Keratinocyte (primary cell): ENCODE measurements at places on chromosomes 11 and 22. TPM values are rescaled to one million over a fixed set of nuclear protein-coding genes. Genes with fewer than 3 reads are reported as not detected.

SNX32 gene
- 0.12 to 0.44 TPM (median 0.15 TPM) in 3 replicates for polyA plus RNA-seq

TNNI2 gene
- 7.5 to 10.7 TPM (median 9.4 TPM) in 3 replicates for polyA plus RNA-seq

MS4A1 gene
- polyA plus RNA-seq, result 0.06 to 0.82 TPM (median 0.07 TPM) in 3 replicates

NUCB2 gene
- polyA plus RNA-seq, result 23.2 to 44.2 TPM (median 39.0 TPM) in 3 replicates

SLC17A6 gene
- not detected in 3 replicates for polyA plus RNA-seq

NFAM1 gene
- polyA plus RNA-seq, result 0.05 TPM in 1 of 3 replicates, not detected in the others

PTS gene
- 37.8 to 72.5 TPM (median 43.7 TPM) in 3 replicates for polyA plus RNA-seq

NKAPD1 gene
- polyA plus RNA-seq, result 13.1 to 23.3 TPM (median 18.9 TPM) in 3 replicates

CBX7 gene
- polyA plus RNA-seq, result 1.2 to 1.6 TPM (median 1.3 TPM) in 3 replicates

MYO18B gene
- polyA plus RNA-seq, result not detected in 3 replicates

CCDC73 gene
- not detected in 3 replicates for polyA plus RNA-seq

OR52N4 gene
- 0.23 TPM in 1 of 3 replicates, not detected in the others for polyA plus RNA-seq

KRTAP5-8 gene
- polyA plus RNA-seq, result not detected in 3 replicates

CDCA5 gene
- polyA plus RNA-seq, result 1.9 to 10.4 TPM (median 8.0 TPM) in 3 replicates

RHOD gene
- 113 to 235 TPM (median 119 TPM) in 3 replicates for polyA plus RNA-seq

HDAC10 gene
- 4.7 to 12.4 TPM (median 8.2 TPM) in 3 replicates for polyA plus RNA-seq

SLC6A5 gene
- not detected in 3 replicates for polyA plus RNA-seq

MAPK8IP2 gene
- polyA plus RNA-seq, result 0.29 to 1.0 TPM (median 0.31 TPM) in 3 replicates

SLC5A12 gene
- not detected in 3 replicates for polyA plus RNA-seq

JOSD1 gene
- polyA plus RNA-seq, result 23.8 to 40.7 TPM (median 32.6 TPM) in 3 replicates

KCNA4 gene
- not detected in 3 replicates for polyA plus RNA-seq

APLNR gene
- polyA plus RNA-seq, result 0.03 TPM in 1 of 3 replicates, not detected in the others

PTPRCAP gene
- 0.10 TPM in 1 of 3 replicates, not detected in the others for polyA plus RNA-seq

KRTAP5-2 gene
- not detected in 3 replicates for polyA plus RNA-seq

OR2D3 gene
- polyA plus RNA-seq, result not detected in 3 replicates

UNC93B1 gene
- polyA plus RNA-seq, result 15.4 to 17.5 TPM (median 16.5 TPM) in 3 replicates

SELENOM gene
- 9.1 to 27.7 TPM (median 16.3 TPM) in 3 replicates for polyA plus RNA-seq

OSBPL5 gene
- polyA plus RNA-seq, result 3.0 to 4.7 TPM (median 4.4 TPM) in 3 replicates

NCAM1 gene
- polyA plus RNA-seq, result 0.02 to 0.04 TPM (median 0.03 TPM) in 3 replicates

DDI1 gene
- not detected in 3 replicates for polyA plus RNA-seq

DDIAS gene
- 2.2 to 8.7 TPM (median 8.1 TPM) in 3 replicates for polyA plus RNA-seq

EFEMP2 gene
- 4.6 to 13.6 TPM (median 4.8 TPM) in 3 replicates for polyA plus RNA-seq

DCDC1 gene
- polyA plus RNA-seq, result 0.02 to 0.08 TPM (median 0.06 TPM) in 3 replicates

MN1 gene
- polyA plus RNA-seq, result 2.2 to 8.5 TPM (median 2.2 TPM) in 3 replicates

DAGLA gene
- polyA plus RNA-seq, result 0.03 to 0.08 TPM (median 0.04 TPM) in 3 replicates

SPA17 gene
- polyA plus RNA-seq, result 10.0 to 19.5 TPM (median 16.8 TPM) in 3 replicates

P2RX6 gene
- polyA plus RNA-seq, result 0.65 to 1.0 TPM (median 0.87 TPM) in 3 replicates

FDXACB1 gene
- 2.2 to 3.5 TPM (median 2.9 TPM) in 3 replicates for polyA plus RNA-seq

APOA5 gene
- not detected in 3 replicates for polyA plus RNA-seq

MUC5AC gene
- polyA plus RNA-seq, result not detected in 3 replicates

SCN3B gene
- 0.08 to 0.19 TPM (median 0.10 TPM) in 3 replicates for polyA plus RNA-seq

ST14 gene
- 45.8 to 74.8 TPM (median 66.2 TPM) in 3 replicates for polyA plus RNA-seq

CHRNA10 gene
- polyA plus RNA-seq, result 0.46 to 0.98 TPM (median 0.83 TPM) in 3 replicates

GPR83 gene
- polyA plus RNA-seq, result 0.04 TPM in 2 of 3 replicates, not detected in the other
